BE2C (cell line): ENCODE measurements at places on chromosomes 13 and 19.

GRCh38 chr13:62035981-62036380 is 620.3 kb upstream of the PCDH20 start:
- no peak for DNase-seq

DNA sequence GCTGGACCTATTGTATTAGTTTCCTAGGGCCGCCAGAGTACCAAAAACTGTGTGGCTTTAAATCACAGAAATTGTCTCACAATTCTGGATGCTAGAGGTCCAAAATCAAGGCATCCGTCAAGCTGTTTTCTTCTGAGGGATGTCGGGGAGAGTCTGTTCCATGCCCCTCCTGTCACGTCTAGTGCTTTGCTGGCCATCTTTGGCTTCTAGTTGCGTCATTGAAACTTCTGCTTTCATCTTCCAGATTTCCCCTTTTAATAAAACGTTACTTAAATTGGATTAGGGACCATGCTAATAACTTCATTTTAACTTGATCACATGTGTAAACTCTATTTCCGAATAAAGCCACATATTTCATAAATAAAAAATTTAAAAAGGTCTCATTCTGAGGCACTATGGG is 47.5 kb downstream of the TRPM4 start:
- DNase-seq, result no peak

DNA sequence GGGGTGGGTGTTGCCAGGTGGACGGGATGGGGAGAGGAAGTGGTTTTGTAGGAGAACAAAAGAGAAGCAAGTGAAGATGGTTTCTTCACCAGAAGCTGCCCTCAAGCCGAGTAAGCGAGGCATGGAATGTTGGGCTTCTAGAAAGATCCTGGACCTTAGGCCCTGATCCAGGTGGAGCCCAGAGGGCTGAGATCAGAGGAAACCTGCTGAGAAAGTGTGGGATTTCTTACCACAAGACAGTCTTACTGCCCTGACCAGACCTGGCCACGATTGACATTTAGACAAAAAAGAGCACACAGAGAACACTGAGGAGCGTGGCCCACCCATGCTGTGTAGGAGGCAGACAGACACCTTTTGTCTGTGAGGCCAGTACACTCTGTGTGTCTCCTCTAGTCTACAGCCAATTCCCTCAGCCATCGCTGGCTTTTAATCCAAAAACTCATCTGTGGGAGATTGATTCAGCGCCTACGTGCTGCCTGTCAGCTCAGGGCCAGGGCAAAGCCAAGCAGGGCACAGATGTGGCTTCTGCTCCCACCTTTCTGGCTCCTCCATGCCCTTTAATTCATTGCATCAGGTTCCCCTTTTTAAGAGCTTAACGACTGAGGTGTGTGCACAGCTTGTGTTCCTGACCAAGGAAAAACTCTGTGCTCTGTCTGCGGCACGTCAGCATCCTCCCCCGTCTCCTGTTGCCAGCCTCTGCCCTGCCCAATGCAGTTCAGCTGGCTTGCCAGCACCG is 123.3 kb downstream of the AKAP11 start:
- DNase-seq, result no peak

- no peak for DNase-seq
These were observed 719.0 kb upstream of the MIR17HG start for GRCh38 chr13:90628471-90628870.

- no peak for DNase-seq
These were observed 157.8 kb downstream of the SIPA1L3 start for GRCh38 chr19:38064661-38065425.
